ENCODE measurements at places on chromosomes 1 and 21.

- no peak for DNase-seq
These were observed 32.0 kb upstream of the C1orf105 start for GRCh38 chr1:172388490-172388889.

DNA sequence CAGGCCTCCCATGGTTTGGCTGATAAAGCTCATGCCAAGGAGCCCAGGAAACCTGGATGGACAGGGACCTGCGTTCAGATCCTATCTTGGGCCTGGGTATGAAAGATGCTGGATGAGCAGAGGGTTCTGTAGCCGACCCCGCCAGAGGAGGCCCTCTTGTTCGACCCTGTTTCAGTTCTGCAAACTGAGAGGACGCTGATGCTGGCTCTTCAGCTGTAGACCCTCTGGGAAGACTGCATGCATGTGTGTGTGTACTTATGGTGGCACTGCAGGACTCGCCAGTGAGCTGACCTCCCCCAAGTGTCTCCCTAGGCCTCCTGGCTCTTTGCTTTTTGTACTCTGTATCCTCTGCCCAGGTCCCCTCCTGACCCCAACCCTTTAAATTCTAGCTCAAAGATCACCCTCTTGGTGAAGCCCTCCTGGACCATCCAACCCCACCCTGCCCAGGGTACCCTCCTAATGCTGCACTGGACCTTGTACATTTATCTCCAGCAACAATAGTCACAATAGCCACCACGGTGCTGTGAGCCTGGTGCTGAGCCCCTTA, 1.6 kb downstream of the EPS8L3 start:
- no peak for DNase-seq

DNA sequence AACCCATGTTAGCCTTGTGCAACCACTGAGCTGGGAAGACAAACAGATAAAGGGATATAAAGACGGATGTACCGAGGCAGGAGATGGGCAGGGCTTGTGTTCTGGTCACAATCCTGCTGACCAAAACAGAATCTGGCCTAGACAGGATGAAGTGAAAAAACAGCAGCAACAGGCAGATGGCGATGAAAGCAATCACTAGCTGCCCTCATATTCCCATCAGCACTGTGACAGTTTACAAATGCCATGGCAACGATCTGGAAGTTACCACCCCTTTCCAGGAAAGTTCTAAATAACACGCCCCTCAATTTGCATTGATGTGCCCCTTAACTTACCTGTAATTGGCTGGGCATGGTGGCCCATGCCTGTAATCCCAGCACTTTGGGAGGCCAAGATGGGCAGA, 40.6 kb upstream of the CD46 start:
- no peak for DNase-seq

DNA sequence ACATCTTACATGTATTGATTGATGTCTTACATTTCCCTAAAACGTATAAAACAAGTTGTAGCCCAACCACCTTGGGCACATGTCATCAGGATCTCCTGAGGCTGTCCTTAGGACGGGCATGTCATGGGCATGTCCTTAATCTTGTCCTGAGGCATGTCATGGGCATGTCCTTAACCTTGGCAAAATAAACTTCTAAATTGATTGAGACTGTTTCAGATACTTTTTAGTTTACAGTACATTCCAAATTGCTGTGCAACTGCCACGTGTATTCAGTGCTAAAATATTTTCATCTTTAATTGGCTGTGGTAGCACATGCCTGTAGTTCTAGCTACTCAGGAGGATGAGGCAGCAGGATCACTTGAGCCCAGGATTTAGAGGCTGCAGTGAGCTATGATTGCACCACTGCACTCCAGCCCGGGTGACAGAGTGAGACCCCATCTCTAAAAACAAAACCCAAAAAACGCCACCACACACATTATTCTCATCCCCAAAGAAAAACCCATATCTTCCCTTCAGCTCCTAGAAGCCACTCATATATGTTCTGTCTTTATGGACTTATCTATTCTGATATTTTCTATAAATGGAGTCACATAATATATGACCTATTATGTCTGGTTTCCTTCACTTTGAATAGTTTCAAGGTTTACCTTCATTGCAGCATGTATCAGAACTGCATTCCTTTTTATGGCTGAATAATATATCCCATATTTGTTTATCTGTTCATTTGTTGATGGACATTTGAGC, 96.0 kb upstream of the BTG3 start:
- peak; percentile 26 for DNase-seq

DNA sequence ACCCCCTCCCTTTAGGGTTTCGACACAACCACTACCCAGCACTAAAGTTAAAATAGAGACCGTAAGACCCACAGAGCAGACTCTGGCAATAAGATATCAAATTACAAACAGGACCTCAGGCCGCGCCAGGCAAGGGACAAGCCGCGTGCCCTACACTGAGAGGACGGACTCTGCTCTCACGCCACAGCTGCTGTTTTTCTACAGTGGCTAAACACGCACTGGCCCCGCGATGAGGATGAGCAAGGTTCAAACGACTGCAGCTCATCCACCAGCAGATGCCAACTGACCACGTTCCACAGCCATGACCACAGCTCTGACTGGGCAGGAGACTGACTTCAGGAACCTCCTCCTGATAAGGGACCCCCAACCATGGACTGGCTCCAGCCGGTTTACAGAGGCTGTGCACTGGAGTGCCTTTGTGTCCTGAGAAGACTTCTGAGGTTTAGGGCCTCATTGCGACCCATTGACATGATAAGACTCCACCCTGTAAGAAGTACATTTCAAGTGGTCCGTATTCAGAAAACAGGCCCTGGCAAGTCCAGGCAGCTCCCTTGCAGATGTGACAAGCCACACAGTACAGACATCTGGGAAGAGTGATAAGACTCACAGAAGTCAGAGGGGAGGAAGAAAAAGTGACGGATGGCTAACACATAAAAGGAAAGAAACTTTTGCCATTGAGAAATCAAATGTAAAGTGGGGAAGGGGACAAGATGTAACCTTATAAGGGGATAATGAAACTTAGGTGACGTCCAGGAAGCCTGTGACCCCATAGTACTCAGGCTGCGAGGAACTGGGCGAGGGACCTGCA, 1.5 kb upstream of the KRTAP10-6 start:
- DNase-seq: no peak

GRCh38 chr1:35369922-35370671, 101.6 kb downstream of the ZMYM4 start:
- DNase-seq: peak; percentile 21

GRCh38 chr1:116476321-116476720, 94.5 kb downstream of the CD58 start:
- DNase-seq: no peak

DNA sequence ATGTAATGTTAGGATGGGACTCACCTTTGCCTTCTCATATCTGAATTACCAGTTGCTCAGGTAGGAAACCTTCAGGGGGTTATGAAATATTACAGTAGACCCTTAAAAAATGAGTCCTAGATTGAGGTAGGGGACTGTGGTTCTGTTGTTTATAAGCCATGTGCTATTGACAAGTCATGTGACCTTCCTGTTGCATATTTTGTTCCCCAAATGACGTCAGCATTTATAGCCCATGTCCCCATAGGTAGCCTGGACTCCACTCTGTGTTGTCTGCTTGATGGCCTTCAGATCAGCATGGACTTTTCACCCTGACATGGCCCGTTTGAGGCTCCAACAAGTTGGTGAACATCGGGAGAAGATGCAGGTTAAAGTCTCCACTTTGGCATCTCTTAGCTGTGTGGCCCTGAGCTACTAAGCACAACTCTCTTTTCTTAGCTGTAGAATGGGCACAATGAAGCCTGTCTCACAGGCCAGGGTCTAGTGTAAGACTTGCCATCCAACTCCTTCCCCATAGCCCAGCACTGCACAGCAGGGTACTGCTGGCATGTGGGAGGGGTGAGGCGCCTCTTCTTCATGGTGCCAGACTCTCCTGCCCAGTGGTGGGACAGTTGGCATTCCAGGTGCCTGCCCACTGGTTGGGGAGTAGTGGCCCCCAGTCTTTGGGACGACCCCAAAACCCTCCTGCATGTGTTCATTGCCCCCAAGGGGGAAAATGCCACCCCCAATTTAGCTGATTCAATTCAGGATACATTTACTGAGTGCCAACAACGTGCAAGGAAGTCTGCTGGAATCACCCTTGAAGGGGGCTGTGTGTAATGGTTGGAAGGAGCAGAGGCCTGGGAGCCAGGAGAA, 36.1 kb upstream of the TTC22 start:
- DNase-seq: no peak

- DNase-seq: peak; percentile 81
These were observed 284.1 kb upstream of the BEND5 start for GRCh38 chr1:49060766-49061165.

DNA sequence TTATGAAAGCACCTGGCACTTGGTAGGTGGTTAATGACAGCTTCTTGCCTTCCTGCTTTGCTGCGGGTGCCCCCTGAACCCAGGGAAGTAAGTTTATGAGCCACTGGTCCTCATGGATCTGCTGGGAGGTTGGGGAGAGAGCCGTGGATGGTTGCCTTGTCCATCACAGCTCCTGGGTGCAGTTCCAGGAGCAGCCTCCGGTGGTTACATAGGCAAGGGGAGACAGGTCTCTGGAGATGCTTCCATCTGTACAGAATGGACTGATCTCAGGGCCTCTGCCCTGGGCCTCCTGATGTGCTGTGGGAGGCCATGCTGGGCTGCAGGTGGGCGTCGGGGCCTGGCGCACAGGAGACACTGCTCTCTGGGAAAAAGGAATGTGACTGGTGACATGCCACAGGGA, 31.6 kb upstream of the ARHGEF10L start:
- no peak for DNase-seq

- no peak for DNase-seq
These were observed 7.8 kb upstream of the PHLDA3 start for GRCh38 chr1:201476670-201477344.

GRCh38 chr1:89550995-89551394, 26.4 kb downstream of the LRRC8B start:
- DNase-seq: no peak

- no peak for DNase-seq
These were observed 287.8 kb upstream of the USP25 start for GRCh38 chr21:15441992-15442391.

- DNase-seq: no peak
These were observed 594 bp downstream of the HDGF start for GRCh38 chr1:156750711-156751450.

- no peak for DNase-seq
These were observed 28.9 kb upstream of the DNAJC11 start for GRCh38 chr1:6730473-6730872.

DNA sequence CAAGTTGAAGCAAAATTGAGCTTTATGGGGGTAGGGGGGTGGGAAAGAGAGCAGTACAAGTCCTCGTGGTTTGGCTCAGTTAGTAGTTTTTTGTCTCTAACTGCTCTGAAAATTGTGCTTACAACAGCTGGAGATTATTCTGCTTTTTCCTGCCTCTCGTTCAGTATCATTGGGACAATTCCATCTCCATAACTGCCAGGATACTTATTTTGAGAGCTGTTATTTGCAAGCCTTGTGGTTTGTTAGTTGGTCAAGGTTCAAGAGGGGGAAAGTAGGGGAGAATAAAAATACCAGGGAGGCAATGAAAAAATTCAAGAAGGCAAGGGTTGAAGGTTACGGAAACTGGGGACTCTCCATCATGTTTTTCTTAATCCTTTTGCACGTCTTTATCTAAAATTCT, 811.8 kb upstream of the ADGRL2 start:
- no peak for DNase-seq

GRCh38 chr1:99782397-99782796, 16.0 kb upstream of the FRRS1 start:
- no peak for DNase-seq

- no peak for DNase-seq
These were observed 80.3 kb downstream of the NFIA start for GRCh38 chr1:61162520-61163258.
